ENCODE measurements at places on chromosomes 2 and 18.

DNA sequence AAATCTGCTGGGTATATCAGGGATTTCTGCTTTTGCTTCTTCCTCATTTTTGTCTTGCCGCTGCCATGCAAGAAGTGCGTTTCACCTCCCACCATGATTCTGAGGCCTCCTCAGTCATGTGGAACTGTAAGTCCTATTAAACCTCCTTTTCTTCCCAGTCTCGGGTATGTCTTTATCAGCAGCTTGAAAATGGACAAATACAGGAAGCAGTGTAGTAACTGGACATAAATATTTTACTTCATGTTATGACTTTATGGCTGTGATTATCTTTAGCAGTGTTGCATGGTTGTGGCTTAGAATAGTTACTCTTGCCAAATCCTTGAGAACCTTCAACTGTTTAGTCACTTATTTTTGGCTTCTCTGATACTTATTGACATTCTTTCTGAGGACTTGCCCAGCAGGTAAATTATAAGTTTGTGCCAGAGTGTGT, 66.2 kb upstream of the DLX2 start:
- DNase-seq = no peak

DNA sequence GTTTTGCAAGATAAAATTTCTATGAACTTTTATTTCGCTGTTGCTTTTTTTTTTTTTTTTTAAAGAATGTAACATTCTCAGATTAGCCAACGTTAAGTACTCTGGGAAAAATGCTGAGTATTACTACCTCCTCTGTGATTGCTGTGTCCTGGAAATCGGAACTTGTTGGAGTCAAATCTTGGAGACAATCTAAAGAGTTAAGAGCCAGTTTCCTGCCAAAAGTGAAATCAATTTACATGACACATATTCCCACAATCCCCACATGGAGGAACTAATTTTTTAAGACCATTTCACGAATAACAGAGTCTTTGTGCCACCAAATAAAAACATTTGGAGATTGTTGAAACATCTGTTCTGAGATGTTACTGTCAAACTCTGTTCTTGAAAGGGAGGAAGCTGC, 127.8 kb downstream of the MEP1B start:
- no peak for DNase-seq

DNA sequence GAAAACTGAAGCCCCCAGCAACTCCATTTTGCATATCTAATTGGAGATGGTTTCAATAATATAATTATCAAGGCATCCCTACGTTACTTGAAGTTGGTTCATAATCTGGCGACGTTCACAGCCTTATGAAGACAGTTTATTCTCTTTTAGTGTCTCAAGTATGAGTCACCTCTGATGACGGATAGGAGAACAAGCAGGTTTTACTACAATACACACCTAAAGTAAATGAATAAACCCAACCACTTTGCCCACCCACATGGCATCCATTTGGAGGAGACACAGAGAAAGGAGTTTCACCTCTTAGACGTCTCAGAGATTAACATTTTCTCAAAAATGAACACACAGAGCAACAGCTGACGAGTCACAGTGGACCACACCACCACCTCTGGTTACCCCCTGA, 40.8 kb downstream of the BCL11A start:
- no peak for DNase-seq

DNA sequence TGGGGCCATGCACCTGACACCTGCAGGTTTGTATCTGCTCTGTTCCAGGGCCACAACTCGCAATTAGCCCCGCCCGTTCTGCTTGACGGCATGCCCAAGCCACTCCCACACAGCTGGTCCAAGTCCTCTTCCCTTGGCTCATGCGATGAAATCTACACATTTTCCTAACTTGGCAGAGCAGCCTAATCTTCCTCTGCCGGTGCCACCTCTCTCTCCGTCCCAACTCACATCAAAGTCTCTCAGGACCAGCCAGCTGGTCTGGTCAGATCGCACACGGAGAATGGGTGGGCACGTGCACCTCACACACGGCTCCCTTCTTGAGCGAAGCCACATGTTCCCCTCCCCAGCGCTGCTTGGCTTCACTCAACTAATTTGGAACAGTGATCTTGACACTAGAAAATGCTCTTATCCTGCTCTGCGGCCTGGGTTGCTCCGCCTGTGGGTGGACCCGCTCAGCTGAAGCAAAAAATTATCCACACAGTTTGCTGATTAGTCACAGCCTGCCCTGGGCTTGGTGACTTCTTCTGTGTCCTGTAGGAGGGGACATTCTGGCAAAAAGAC, 176.7 kb downstream of the NRP2 start:
- no peak for DNase-seq

DNA sequence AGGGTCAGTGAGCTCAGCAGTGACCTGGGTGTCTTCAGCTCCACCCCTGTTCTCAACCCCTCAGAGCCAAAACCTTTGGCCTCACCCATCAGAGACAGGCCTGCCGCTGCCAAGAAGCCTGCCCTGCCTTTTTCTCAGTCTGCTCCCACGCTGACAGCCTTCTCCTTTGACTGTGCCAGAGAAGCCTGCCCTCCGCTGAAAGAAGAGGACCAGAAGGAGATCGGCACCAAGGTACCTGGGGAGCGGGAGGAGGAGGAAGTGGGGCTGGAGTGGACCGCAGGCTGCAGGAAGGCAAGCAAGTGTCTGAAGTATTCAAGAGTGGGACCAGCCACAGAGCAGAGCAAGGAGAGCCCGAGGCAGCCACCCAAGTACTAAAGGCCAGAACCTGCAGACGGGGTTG, 33.2 kb downstream of the TOGARAM2 start:
- no peak for DNase-seq

DNA sequence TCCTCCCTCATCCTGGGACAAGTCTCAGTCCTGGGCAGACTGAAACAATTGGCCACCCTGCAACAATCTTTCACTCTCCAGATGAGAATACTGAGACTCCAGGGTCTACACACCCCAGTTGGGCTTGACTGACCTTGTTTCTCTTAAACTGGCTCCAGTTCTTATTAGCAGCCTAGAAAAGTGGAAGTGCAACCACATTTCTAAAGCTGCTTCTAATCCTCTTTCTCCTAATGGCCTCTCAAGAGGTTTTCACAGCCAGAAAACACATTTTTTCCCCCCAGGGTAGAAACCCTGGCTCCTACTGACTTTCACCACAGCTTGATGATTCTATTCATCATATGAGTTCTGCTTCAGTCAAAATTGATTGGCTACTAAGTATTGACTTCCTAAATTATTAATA, 45.8 kb downstream of the SLC4A5 start:
- no peak for DNase-seq

DNA sequence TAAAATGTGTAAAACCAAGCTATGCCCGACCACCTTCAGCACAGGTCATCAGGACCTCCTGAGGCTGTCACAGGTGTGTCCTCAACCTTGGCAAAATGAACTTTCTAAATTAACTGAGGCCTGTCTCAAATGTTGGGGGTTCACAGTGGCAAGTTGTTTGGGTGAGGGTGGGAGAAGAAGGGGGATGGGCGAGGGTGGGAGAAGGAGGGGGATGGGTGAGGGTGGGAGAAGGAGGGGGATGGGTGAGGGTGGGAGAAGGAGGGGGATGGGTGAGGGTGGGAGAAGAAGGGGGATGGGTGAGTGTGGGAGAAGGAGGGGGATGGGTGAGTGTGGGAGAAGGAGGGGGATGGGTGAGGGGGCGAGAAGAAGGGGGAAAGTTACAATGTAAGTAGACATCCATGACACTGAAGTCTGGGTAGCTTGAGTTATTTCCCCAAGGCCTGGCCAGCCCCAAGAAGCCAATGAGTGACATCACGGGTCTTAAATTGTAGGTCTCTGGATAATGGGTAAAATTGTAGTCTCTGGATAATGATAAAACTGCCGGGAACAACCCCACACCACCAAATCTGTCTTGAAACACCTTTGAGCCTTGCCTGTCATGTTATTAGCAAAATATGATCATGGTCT, 56.3 kb downstream of the TIMM21 start:
- DNase-seq = no peak

GRCh38 chr18:49869354-49869753, 56.0 kb upstream of the ACAA2 start:
- DNase-seq = no peak

DNA sequence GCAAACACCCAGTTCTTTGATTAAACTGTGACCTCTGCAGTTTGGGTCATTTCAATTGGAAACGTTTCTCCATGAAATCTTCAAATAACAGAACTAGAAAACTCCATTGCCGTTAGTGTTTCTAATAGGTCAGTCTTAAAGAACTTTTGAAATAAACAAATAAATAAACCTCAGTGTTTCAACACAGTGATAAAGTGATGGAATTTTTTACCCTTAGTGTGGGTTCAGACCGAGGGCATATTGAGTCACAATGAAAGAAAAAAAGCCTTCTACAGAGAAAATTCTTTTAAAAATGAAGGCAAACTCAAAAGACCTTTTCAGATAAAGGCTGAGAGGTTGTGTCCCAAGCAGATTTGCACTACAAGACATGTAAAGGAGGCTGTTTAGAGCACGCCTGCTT, 149.6 kb downstream of the NCKAP5 start:
- DNase-seq = no peak

DNA sequence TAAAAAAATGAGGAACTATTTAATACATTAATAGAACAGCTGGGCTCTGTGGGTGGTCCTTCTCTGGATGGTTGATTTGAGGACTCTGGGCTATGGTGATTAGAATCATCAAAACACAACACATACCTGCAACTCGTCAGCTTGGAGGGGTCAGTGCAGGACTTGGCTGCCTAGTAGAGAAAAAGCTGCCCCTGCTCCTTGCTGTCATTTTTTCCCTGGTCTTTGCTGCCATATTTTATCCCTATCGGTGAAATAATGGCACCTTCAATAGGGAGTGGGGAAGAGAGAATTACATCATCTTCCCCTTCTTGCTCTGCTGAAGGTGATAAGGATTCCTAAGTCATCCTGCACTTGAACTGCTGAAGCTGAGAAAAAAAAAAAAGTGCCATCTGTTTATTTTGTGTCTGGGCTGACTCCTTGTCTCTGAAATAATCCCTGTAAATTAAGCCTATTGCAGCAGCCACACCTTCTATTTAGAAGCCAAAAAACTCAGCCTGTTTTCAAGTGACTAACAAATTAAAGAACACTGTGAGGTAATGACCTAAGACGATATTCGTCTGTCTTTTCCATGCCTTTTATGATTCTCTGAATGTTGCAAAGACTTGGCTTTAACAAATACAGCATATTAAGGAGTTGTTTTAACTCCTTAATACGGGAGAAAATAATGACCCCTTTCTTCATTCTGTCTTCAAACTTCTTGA, 89.3 kb downstream of the ACVR1 start:
- no peak for DNase-seq

- no peak for DNase-seq
These were observed 237.8 kb downstream of the GPD2 start for GRCh38 chr2:156673981-156674380.

GRCh38 chr18:13207294-13207693, 11.3 kb upstream of the LDLRAD4 start:
- no peak for DNase-seq

DNA sequence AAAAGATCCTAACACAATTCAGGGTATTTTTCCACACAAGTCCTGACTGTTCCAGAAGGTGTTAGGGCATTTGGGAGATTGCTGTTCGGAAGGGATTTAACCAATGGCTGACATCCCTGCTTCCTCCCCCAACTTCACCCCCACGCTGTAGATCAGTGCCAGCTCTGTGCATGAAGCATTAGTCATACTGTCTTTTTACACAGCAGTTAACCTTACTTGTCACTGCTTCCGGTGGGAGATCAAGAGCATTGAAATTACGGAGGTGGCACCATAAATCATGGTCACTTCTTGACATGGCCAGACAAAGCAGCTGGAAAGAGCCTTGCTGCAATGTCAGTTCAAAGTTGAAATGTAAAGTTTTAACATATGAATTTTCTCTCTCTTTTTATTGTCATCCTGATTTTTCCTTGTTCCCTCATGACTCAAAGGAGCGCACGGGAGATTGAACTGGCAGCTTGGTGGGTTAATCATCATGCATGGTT, 70.2 kb downstream of the HRH4 start:
- no peak for DNase-seq

GRCh38 chr2:1233281-1233680, 180.0 kb upstream of the TPO start:
- DNase-seq = no peak

- no peak for DNase-seq
These were observed 16.9 kb upstream of the GNAL start for GRCh38 chr18:11672198-11672597.

GRCh38 chr2:176813621-176814049, 399.0 kb upstream of the HNRNPA3 start:
- no peak for DNase-seq

- no peak for DNase-seq
These were observed 40.5 kb upstream of the PEX13 start for GRCh38 chr2:60976875-60977561.

- DNase-seq = no peak
These were observed 944.0 kb downstream of the DPP10 start for GRCh38 chr2:115386465-115386864.

DNA sequence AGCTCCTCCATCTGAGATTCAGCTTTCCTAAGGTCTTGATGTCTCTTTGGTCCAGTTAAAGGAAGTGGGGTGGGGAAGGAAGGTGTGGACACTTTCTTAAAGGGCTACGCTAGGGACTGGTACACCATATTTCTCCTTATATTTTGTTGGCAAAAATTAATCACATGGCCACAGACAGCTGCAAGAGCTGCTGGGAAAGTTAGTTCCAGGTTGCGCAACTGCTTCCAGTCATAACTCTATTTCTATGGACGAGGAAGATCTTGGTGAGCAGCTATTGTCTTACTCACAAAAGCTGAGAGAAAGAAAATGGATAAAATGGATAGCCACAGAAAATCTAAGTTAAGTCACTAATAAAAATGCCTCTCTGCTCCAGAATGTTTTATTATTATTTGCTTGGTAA, 60.7 kb upstream of the PPM1B start:
- no peak for DNase-seq

- no peak for DNase-seq
These were observed 151.2 kb downstream of the FMNL2 start for GRCh38 chr2:152485954-152486736.

- DNase-seq = no peak
These were observed 177.5 kb upstream of the GATA6 start for GRCh38 chr18:21991886-21992285.

- no peak for DNase-seq
These were observed 108.3 kb upstream of the PPP1CB start for GRCh38 chr2:28643327-28643726.

DNA sequence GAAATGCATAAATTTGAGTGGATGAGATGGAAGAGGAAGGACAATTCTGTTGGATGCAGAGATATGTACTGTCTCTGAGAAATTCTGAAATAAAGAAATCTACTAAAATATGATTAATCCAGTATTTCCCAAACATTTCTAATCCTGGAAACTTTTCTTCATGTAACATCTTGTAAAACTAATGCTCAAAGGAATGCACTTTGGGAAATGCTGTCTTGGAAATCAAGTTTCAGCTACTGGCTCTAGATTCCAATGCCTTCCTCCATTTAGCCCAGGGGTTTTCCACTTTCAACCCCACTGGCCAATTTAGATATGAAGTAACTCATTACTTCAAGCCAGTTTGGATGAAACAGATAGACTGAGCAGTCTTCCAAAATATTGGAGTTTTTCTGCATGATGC, 355.1 kb downstream of the TXNL1 start:
- no peak for DNase-seq

- DNase-seq = no peak
These were observed 326.5 kb upstream of the THUMPD2 start for GRCh38 chr2:40105593-40105992.

- no peak for DNase-seq
These were observed 22.8 kb upstream of the MYO3B start for GRCh38 chr2:170155022-170155722.
